Activated naive CD4-positive, alpha-beta T cell (primary cell): ENCODE measurements at places on chromosomes 7 and 10.

GRCh38 chr7:99643464-99643863 is 26.7 kb downstream of the ZSCAN25 start:
- DNase-seq: no peak

DNA sequence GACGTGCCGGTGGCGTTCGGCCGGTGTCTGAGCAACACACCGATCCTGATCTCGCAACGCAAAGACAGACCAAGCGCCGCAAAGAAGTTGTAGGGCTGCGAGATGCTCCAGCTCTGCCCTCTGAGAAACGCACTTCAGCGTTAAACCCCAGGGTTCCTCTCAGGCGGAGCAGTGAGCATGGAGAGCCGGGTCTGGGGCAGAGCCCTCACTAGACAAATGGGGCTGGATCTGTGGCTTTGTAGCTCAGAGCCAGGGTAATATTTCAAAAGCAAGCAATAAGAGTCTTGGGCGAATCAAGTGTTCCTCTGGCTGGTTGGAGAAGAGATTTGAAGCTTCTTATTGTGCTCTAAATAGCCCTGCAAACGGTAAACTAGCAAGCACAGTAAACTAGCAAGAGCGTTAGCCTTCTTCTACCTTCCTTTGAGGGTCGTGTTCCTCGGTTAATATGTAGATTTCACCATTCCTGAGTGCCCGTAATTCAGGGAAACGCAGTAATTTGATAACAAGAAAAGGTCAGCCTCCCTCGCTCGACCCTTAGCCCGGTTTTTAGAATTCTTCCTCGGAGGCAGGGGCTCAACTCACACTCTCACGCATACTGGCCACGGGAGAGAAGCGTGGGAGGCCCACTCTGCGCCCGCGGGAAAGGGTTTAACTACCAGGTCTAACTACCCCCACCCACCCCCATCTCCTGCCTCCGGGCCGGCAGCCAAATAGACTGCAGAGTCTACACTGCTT is 6.7 kb downstream of the SKAP2 start:
- DNase-seq: no peak

- no peak for DNase-seq
Measured at GRCh38 chr10:78511324-78512204, 477.9 kb downstream of the RPS24 start.

DNA sequence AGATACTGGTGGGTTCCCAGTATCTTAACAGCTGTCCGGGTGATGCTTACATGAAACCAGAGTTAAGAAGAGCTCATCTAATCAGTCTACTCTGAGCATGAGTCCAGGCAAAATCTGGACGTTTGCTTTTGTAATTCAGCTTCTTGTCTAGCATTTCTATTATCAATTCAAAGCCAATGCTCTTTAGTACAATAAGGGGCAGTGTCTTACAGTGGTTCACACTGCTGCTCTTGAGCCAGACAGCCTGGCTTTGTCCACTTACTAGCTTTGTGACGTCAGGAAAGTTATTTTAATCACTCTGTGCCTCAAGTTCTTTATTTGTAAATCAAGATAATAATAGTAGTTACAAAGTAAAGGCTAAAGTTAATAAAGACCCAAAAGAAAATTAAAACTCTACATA is 227.3 kb upstream of the TCF7L2 start:
- no peak for DNase-seq

DNA sequence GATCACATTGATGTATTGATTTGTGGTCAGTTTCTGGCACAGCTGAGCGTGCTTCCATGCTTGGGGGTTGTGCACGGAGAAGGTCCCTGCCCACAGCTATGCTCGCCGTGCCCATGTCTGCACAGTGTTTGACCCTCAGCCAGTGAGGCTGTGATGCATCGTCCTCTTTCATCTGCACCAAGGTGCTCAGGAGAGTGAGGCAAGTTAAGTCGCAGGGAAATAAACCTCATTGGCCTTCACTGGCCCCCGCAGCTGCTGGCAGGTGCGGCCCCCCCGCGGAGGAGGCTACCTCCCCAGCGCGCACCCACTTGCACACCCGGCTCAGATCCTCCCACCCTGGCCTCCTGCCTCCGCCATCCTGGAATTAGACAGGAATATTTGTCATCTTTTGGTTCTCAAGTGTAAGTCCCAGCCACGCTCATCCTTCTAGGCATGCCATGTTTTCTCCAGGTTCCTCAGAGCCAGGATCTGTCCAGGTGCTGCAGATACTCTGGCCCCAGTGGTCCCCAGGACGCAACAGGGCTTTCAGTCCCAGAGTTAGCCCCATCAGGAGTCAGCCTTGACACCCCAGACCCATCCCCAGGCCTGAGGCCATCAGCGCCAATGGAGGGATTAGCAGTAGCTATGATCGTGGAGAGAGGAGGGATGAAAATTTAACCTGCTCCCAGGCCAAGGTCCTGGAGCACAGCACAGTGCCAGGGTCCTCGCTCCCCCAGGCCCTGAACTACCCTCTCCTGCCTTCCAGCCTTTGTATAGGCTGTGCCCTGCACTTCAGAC is 93.7 kb downstream of the OAT start:
- no peak for DNase-seq

GRCh38 chr7:16599860-16600259 is 45.7 kb downstream of the ANKMY2 start:
- no peak for DNase-seq

DNA sequence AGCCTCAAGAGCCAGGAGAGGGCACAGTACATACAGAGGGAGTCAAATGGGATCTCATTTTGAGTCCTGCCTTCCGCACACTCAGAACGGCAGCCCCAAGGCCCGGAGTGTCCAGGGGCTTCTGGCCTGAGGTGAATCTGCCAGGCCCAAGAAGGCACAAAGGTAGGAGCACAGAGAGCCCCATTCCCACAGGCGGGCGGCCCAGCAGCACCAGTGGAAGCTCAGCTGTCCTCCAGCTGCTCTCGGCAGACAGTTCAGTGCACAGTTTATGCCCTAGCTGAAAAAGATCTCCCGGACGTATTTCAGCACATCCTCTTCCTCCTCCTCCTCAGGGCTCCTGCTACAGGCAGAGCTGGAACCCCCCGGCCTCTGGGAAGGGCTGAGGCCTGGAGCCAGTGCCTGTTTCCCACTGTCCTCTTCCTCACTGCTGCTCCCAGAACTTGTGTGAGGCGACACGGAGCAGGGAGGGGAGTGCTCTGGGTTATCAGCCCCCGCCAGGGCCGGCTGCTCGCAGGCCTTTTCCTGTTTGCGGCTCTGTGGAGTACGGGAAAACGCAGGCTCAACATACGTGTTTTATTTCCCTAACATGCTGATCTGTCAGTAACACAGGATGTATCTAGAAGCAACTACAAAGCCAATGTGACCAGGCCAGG is 4.0 kb downstream of the CYREN start:
- DNase-seq: no peak

GRCh38 chr10:101267776-101268175 is 38.5 kb upstream of the LBX1 start:
- DNase-seq: no peak

DNA sequence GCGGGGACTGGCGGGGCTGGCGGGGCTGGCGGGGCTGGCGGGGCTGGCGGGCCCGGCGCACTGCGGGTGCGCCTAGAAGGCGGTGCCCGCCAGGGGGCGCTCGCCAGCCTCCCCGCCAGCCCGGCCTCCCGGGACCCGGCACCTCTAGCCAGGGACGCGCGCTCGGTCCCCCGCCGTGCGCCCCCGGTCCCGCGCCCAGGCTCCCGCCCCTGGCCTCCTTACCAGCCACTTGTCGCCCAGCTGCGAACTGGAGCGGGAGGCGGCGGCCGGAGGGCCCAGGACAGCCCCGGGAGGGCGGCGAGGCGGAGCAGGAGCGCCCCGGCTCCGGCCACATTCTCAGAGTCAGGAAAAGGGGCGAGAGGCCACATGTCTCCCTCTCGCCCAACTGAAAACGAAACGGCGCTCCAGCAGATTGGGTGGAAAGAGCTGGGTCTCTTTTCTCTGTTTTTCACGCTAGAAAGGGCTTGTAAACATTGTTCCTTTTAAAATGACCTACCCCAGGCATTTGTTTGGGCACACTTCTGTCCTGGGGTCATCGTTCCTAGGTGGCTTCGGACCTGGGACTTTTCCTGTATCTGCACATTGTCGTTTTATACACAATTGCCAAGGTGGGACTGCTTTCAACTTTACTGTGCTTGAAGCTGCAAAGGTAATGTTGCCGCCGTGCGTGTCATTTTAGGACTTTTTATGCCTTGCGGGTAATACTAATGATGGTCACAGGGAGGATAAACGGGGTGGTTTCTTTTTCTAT is 378 bp upstream of the PRKCQ start:
- DNase-seq: peak; percentile 86
